GM03348 (cell line): ENCODE measurements at places on chromosomes 16 and 17.

DNA sequence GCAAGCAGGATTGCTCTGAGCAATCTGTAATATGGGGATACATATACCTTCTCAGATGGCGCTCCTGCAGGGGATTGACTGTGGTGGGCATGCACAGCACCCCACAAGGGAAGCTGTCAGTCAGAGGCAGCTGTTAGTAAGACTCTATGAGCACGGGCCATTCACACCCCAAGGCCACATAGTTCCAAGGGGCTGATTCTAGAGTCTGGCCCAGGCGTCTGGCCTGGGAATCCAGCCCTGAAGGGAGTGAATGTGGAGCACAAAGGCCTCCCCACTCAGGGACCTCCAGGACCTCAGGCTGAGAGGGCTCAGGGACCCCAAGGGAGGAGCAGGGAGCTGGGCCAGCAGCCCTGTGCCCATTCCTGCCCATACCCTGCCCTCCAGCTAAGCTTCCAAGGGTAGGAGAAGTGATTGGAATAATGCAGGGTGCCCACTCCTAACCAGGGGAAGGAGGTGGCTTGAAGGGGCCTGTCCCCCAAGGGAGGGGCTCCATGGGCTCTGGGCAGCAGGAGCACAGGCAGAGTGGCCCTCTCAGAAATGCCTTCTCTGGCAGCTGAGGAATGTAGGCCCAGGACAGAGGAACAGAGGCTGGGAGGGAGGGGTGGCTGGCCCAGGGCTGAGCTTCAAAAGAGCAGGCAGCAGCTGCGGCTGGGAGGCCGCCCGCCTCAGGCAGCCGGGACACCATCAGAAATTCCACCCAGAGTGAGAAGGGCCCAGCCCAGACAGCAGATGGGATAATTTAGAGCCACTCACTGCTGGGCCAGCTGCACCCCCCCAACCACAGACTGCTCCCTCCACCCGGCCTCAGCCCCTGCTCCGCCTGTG is 48.9 kb upstream of the MRPS23 start:
- peak; percentile 90 for DNase-seq

DNA sequence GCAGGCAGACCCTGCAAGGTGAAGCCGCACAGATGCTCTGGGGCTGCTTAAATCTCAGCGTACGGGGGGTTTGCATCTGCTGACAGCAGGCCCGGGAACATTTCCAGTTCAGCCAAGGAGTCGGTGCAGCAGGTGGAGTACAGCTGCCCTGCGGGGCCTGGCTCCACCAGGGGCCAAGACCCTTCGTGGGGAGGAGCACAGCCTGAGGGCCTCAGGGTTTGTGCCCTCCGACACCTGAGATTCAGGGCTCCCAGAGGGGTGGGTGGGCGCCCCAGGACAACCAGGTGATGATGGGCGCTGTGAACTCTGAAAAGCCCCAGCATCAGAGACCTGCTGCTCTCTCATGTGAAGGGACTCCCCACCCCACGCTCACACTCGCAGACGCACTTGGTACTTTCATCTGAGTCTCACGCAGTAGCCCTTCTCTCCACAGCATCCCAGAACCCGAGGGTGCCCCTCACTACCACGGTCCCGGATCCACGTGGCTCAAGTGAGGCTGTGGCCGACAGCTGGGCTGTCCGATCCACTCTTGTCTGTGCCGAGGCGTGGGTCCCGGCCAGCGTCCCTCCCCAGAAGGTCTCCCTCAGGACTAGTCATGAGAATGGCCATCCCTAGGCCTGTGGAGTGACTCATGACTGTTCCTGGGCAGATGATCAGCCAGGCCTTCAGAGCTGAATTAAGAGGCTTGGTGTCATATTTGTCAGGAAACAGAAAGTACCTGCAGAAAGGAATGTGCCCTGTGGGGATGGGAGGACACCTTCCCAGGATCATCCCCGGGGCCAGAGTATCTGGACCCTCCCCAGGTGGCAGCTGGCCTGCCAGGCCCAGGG is 29.6 kb downstream of the ACSF3 start:
- DNase-seq = no peak

- no peak for DNase-seq
Observed at GRCh38 chr17:32772453-32773025, 104.4 kb downstream of the MYO1D start.

DNA sequence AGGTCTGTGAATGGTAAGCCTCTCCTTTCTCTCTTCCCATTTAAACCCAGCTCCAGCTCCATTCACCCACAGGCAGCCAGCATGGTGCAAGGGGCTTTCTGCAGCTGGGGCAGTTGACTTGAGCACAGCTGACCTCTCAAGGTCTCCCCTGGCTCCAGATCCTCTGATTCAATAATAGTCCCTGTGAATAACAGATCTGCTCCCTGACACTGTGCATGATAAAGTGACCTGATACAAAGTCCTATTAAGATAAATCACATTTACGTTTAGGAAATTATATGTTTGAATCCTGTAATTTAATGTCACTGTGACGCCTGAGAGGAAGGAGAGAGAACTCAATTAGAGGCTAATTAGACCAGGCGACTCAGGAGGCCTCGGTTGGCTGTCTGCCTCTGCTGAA is 540.4 kb upstream of the CDH11 start:
- no peak for DNase-seq

GRCh38 chr17:62899361-62899760 is 66.7 kb upstream of the TANC2 start:
- no peak for DNase-seq

DNA sequence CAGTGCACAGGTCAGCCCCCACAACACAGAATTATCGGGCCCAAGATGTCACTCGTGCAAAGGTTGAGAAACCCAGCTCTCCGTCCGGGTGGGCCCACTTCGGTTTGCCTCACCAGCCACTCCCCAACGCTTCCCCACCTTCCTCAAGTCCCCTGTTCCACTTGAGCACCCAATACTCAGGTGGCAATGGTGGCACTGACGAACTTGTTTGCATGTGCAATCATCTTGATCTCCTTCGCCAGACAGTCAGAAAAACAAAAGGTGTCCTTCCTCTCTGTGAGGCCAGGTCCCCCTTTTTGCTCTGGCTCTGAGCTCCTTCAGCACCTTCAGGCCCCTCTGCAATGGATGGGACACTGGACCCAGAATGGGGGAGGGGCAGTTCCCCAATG is 3.7 kb downstream of the GGA2 start:
- no peak for DNase-seq

DNA sequence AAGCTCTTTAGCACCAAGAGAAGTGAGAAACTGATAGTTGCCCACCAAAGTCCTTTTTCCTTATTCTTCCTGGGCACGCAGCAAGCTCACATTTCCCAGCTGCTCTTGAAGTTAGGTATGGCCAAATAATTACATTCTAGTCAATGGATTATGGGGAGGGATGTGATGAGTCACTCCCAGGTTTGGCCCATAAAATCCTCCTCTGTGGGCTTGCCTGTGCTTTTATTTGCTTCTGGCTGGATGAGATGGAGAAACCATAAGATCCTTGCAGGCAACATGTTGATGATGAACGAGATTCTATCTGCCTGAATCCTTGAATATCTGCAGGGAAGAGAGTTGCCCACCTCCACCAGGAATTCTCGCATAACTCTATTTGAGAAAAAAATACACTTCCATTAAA is 568.3 kb upstream of the SALL1 start:
- DNase-seq = no peak

- peak; percentile 1 for DNase-seq
Observed at GRCh38 chr17:34357398-34357797, 1.1 kb downstream of the CCL13 start.

GRCh38 chr17:11852912-11853311 is 144.4 kb downstream of the ZNF18 start:
- no peak for DNase-seq

DNA sequence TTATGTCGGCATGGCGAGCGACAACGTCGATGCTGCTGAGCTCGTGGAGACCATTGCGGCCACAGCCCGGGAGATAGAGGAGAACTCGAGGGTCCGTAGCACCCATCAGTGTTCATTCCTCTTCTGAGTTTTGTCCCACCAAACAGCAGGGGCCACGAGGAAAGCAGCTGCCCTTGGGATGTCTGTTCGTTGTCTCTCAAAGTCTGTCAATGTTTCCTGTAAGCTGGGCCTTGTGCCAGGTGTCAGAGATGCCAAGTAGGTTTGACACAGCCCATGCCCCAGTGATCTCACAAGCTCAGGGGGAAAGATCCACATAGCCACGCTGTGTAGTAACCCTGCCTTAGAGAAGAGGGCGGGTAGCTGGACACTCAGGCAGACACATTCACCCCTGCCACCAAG is 22.6 kb downstream of the NTAN1 start:
- no peak for DNase-seq

DNA sequence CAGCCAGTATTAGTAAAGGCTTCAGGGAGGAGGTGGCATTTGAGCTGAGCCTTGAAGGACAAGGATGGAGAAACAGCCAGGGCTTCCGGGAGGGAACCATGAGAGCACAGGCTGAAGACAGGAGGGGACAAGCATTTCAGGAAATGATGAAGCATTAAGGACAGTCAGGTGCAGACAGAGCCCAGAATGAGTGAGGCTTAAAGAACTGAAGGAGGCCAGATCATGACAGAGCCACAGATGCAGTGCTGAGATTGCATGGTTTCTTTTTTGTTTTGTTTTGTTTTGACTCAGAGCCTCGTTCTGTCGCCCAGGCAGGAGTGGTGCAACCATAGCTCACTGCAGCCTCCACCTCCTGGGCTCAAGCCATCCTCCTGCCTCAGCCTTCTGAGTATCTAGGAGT is 211.5 kb downstream of the SOX9 start:
- DNase-seq = no peak

GRCh38 chr16:9003322-9003721 is 39.6 kb upstream of the USP7 start:
- DNase-seq = no peak

- no peak for DNase-seq
Observed at GRCh38 chr17:83068641-83069570, 10.5 kb upstream of the METRNL start.

- DNase-seq = no peak
Observed at GRCh38 chr16:49489686-49490320, 116.2 kb downstream of the C16orf78 start.

DNA sequence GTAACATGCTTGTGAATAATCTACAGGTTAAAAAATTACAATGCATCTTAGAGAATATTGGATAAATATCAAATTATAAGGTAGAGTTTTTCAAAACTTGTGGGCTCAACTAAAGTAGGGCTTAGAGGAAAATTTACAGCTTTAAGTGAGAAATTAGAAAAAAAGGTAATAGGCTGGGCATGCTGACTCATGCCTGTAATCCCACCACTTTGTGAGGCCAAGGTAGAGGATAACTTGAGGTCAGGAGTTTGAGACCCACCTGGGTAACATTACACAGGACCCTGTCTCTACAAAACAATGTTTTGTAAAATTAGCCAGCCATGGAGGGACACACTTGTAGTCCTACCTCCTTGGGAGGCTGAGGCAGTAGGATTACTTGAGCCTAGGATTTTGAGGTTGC is 4.5 kb downstream of the ATF7IP2 start:
- DNase-seq = no peak

DNA sequence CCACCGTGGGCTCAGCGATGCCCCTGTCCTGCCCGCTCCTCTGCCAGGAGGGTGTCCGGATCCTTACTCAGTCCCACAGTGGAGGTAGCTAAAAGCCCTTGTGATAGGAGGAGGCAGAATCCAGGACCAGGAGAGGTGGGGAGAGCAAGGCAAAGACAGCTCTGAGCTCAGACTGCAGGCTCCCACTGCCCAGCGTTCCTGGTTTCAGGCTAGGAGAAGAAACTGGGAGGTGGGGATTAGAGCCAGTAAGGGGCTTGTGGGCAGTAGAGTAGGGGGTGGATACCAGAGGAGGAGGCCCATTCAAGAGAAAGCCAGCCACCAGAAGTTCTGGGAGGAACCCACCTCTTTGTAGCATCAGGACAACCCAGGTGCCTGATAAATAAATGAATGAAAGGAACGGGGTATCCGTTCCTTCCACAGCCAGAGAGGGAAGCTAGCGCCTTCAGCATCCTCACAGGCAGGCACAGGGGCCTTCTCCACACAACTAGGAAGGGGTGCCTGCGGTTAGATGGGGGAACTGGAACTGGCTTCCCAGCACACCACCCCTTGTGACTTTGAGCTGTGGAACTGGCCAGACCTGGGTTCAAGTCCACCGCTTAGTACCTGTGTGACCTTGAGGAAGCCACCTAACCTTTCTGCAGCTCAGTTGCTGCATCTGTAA is 2.3 kb downstream of the IL21R start:
- DNase-seq = no peak

DNA sequence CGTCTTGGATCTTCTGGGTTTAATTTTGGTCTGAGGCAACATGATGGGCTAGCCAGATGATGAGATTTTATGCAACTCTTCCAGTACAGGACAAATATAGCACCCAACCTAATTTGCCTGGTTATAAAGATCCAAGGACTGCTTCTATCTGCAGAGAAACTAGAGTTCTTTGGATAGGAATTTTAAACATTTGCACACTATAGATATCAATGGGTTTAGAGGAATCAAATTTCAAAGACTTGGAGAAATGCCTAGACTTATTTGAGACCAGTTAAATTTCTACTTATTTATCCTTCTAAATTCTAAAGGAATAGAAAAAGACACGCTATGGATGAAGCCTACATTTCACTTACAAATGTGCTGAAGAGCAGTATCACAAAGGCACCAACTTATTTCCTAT is 12.6 kb downstream of the PMFBP1 start:
- DNase-seq = no peak

- DNase-seq = no peak
Observed at GRCh38 chr17:7684851-7685532, 2.3 kb downstream of the TP53 start.

DNA sequence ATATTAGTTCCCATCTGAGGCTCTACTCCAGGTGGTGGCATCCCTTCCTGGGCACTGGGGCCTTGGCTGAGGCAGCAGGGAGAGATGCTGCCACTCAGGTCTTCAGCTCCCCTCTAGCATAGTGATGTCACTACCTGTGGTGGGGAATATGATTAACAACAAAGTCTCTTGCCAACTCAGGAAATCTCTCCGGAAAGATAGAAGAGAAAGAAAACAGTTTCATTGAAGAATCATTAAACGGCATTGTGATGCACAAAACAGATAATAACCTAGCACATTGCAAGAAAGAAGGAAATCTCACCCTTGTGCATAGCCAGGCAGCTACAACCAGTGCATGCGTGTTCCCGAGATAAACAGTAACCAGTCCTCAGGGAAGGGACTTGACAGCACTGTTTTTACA is 12.2 kb upstream of the ZNF267 start:
- no peak for DNase-seq

DNA sequence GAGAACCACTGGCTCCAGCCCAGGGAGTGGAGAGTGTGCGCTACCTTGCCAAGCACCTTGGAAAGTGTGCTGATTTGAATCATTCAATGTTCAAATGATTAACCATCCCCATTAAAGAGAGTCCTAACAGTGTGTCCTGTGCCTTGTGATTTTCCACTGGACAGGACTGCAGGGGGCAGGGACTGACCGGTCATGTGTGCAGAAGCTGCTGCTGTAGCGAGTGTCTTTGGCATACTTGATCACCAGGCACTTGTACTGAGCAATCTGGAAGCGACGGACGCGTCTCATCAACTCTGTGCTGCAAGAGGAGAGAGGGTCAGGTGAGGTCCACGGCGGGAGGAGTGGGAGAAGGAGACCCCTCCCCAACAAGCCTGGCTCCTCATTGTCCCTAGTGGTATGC is 2.0 kb downstream of the TK1 start:
- DNase-seq = no peak

- no peak for DNase-seq
Observed at GRCh38 chr17:50668838-50669581, 34.3 kb downstream of the ABCC3 start.

- peak; percentile 46 for DNase-seq
Observed at GRCh38 chr16:24734382-24734781, 4.9 kb downstream of the TNRC6A start.

GRCh38 chr17:81400996-81401722 is 5.9 kb downstream of the BAHCC1 start:
- DNase-seq = peak; percentile 63
